GF-D8 (cell line): ENCODE measurements at places on chromosomes 1 and 21.

DNA sequence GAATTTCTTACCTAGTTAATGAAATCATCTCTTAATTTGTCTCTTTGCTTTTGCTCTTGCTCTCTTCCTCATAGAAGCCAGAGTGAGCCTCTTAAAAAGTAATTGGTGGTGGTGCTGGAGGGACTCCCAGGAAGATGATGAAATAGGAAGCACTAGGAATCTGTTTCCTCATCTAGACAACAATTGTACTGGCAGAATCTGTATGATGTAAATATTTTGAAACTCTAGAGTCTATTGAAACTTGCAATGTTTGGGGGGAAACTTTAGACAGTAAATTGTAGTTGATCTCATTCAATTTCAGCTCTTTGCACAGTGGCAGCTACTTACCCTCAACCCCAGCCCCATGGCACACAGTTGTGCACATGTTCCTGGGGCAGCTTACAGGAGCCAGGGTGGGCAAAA is 10.6 kb downstream of the RGSL1 start:
- peak; percentile 90 for DNase-seq

- no peak for DNase-seq
Measured at GRCh38 chr1:11397151-11397901, 81.6 kb upstream of the DISP3 start.

GRCh38 chr1:11501906-11502485 is 23.0 kb downstream of the DISP3 start:
- no peak for DNase-seq

DNA sequence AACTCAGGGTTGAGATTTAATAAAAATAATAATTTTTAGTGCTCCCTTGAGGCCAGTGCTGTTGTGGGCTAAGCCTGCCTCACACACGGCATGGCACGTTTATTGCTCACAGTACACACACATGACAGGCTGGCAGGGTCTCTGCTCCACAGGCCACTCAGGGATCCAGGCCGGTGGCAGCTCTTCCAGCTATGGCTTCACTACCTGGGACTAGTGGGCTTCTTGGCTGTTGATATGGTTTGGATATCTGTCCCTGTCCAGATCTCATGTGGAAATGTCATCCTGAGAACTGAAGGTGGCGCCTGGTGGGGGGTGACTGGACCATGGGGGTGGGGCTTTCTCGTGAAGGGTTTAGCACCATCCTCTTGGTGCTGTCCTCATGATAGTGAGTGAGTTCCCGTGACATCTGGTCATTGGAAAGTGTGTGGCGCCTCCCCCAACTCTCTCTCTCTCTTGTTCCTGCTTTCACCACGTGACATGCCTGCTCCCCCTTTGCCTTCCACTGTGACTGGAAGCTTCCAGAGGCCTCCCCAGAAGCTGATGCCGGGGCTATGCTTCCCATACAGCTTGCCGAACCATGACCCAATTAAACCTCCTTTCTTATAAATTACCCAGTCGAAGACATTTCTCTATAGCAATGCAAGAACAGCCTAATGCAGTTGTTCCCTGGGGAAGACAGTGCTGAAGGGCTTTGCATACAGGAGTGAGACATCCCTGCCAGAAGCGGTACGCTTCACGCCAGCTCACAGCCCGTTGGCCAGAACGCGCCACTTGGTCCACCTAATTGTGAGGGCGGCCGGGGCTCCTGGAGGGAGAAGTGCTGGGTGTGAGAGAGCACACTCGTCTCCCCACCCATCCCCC is 226.9 kb upstream of the C1orf174 start:
- no peak for DNase-seq

DNA sequence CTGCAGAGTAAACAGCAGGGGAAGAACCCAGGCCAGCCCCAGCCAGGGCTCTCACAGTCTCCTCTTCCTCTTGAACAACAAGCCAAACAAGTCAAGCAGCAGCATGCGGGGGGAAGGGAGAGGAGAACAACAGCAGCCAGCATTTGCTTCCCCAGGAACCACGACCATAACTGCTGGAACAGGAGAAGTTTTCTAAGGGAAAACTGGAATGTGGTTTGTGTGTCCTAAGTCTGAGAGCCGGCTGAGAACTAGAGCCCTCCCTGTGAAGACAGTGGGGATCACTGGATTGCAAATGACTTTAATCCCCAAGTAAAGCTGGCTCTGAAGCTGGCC is 48.2 kb downstream of the COQ8A start:
- no peak for DNase-seq

DNA sequence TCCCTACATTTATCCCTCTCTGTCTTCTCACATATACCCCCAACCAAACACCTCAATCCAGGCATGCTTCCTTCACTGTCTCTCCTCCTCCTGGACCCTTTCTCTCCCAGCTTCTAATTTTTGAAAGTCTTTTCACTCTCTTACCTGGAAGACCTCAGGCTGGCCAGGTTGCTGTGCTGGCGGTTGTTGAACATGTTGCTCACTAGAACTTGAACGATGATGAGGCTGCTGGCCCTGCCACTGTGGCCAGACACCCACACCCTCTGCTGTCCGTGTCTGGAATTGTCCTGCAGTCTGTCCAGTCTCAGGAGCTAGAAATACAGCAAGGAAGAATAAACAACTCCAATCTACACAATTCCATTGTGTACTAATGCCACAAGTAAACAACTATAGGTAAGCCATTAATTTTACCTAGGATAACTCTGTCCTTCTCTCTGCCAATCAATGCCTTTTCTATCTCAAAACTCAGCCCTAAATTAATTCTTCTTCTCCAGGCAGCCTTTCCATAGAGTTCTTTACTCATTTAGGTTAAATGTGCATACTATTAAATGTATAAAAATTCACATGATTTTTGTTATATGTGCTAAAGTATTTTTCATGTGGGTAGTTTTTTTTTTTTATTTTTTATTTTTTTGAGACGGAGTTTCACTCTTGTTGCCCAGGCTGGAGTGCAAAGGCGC is 5.1 kb upstream of the CTSK start:
- DNase-seq: no peak

GRCh38 chr1:221416723-221417122 is 325.2 kb downstream of the DUSP10 start:
- no peak for DNase-seq

DNA sequence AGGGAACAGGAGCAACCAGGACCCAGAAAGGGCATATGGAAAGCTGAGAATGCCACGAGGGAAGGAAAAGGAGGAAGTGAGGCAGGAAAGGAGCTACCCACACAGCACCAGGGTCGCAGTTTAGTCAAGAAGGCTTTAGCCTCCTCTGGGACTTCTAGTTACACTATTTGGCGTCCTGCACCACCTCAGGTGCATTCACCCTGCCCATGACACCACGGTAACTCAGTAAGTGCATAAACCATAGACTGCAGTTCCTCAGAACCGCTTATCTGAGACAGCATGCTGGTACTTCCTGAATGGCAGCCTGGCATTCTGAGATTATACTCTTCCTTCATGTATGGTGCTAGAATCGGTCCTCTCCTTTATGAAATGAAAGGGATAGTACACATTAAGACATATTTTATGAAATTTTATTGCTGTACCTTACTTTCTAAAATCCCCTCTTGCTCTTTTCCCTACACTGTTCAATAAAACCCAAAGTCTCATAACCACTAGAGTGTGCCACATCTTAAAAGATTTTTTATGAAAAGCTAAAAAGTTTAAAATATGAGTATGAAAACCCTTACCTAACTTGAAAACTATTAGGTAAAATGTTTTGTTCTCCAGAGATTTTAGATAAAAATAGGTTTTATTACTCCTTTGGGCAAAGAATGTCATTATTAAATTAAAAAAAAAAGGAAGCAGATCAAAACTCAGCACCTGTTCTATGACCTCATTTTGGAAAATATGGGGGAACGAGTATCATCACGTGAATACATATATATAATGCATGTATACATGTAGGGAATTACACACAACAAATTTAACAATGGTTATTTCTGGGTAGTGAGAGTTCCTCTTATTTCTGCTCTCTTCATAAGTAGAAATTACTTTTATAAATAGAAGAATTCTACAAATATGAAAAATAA is 67.3 kb downstream of the VAV3 start:
- DNase-seq: peak; percentile 84

GRCh38 chr1:214259353-214259977 is 21.5 kb upstream of the SMYD2 start:
- no peak for DNase-seq
